Nasal cavity respiratory epithelium epithelial cell of viscerocranial mucosa (primary cell): ENCODE measurements at places on chromosomes 2 and 18. TPM values are rescaled to one million over a fixed set of nuclear protein-coding genes. Genes with fewer than 3 reads are reported as not detected.

Gene TMEM182
- total RNA-seq: 6.5 and 7.2 TPM in 2 replicates

Gene TCF4
- 3.4 and 14.5 TPM in 2 replicates for total RNA-seq

Gene RMDN2
- 1.4 and 3.7 TPM in 2 replicates for total RNA-seq

Gene MOGAT1
- total RNA-seq: not detected in 2 replicates

Gene ASB18
- total RNA-seq: not detected in 2 replicates

Gene YES1
- total RNA-seq: 162 and 241 TPM in 2 replicates

Gene VIL1
- under 0.01 TPM in 1 of 2 replicates, not detected in the other for total RNA-seq

Gene HOXD13
- not detected in 2 replicates for total RNA-seq

Gene CEBPZOS
- total RNA-seq: 15.0 and 17.4 TPM in 2 replicates

Gene BCL11A
- 2.1 and 14.9 TPM in 2 replicates for total RNA-seq

Gene SERPINB10
- under 0.01 and 0.43 TPM in 2 replicates for total RNA-seq

Gene MC4R
- not detected in 2 replicates for total RNA-seq

Gene IL1A
- 387 and 393 TPM in 2 replicates for total RNA-seq

Gene RBKS
- 0.71 and 1.7 TPM in 2 replicates for total RNA-seq

Gene AQP12B
- total RNA-seq: not detected in 2 replicates

Gene NT5DC4
- total RNA-seq: 0.07 TPM in 1 of 2 replicates, not detected in the other

Gene ENOSF1
- total RNA-seq: 23.6 and 31.5 TPM in 2 replicates

Gene GAL3ST2
- total RNA-seq: 0.36 TPM in 1 of 2 replicates, not detected in the other

Gene KIF1A
- total RNA-seq: 0.07 TPM in 1 of 2 replicates, not detected in the other

Gene L3MBTL4
- total RNA-seq: 1.4 and 8.0 TPM in 2 replicates

Gene TMEM247
- total RNA-seq: not detected in 2 replicates

Gene CD28
- not detected in 2 replicates for total RNA-seq

Gene POTEI
- not detected in 2 replicates for total RNA-seq

Gene SNORC
- 0.34 and 1.1 TPM in 2 replicates for total RNA-seq

Gene SLC5A7
- not detected in 2 replicates for total RNA-seq

Gene C2orf81
- under 0.01 and 0.85 TPM in 2 replicates for total RNA-seq

Gene PLA2R1
- total RNA-seq: 2.7 and 10.0 TPM in 2 replicates
